ENCODE measurements at places on chromosomes 4 and X.

DNA sequence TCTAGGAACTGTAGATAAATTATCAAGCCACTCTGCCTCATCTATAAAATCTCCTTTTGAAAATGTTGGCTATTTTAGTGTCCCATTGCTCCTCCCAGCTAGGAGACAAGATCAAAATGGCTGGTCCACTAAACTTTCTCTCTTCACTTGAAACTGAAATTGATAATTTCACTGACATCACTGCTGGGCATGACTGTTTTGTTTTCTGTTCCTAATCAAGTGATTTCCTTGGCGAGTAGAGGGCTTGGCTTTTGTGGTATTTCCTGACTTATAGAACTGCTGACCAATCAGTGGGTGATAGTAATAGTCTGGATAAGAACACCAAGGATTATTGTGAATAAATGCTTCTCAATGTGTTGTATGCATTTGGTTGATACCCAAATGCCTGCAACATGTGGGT lies 2152.9 kb downstream of the ARAP2 start:
- no peak for DNase-seq

DNA sequence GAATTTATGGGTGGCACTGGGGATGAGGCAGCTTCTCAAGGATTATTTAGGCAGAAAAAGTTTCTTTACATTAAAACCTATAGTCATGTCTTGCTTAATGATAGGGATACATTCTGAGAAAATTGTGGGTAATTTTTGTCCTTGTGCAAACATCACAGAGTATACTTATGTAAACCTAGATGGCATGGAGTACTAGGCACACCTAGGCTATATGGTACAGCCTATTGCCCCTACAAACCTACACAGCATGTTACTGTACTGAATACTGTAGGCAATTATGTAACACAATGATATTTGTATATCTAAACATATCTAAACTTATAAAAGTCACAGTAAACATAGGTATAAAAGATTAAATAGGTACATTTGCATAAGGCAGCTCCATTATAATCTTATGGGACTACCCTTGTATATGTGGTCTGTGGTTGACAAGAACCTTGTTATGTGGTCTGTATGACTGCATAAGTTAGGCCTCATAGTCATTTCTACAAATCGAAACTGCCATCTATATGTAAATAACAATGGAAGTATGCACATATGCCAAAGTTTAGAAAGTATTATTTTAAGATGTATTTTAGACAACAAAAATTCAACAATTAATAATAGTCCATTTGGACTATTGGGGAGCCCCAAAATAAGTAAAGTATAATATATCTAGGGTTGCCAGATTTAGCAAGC lies 87.3 kb downstream of the CFAP299 start:
- no peak for DNase-seq

GRCh38 chr4:121788896-121789295 lies 12.2 kb upstream of the EXOSC9 start:
- DNase-seq, result no peak

DNA sequence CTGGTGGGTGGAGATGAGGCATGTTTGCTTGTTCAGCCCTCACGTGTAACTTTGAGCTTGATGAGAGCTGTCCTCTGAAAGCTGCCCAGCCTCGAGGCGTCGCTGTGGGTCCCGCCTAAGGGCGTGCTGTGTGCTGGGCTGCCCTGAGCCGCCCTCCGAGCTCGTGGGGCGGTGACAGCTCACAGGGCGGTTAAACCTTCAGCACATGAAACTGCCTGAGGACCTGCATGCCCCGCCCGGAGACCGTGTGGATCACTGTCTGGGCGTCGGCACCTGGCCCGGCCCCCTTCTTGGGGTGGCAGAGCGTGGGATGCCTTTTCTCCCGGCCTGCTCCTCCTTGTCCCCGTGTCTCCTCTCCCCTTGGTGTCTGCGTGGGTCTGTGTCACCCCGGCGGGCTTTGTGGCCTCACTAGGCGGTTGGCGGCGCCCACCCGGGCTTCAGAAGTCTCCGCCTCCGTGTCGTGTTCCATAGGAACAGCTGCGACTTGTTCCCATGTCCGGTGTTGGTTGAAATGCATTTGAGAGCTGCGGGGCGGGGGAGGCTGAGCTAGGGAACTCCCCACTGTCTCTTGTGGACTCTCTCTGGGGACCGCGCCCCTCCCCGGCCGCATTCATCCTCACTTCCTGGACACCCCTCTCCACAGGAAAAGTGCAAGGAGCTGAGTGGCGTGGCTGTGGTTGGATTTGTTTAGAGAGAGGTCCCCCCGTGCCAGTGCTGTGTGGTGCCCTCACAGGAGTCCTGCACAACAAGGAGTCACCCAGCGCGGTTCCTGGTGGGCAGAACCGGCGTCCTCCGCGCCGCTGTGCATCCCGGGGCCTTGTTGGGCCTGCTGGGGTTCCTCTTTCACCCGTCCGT lies 6.8 kb downstream of the AKAP17A start:
- no peak for DNase-seq

- no peak for DNase-seq
Measured at GRCh38 chr4:75908555-75908954, 6.3 kb upstream of the PPEF2 start.

DNA sequence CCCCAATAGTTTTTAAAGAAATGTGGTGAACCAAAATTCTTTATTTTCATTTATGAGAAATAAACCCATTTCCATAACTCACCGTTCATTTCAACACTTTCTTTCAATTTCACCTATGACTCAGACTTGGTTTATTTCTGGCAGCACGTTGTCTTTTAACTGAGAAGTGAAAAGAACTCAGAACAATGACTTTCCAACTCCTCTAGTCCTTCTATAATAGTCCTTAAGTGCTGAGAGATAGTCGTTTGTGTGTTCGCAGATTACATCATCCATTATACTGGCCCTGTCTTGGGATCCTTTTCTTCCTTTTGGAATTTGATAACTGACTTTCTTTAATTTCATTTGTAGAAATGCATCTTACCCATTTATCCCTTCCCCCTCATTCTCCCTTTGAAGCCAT lies 113.6 kb downstream of the GLUD2 start:
- DNase-seq, result no peak

- no peak for DNase-seq
Measured at GRCh38 chr4:128768373-128768996, 41.0 kb upstream of the JADE1 start.

GRCh38 chr4:10491401-10491800 lies 34.2 kb upstream of the ZNF518B start:
- no peak for DNase-seq

Data from cerebellar nuclear complex (tissue), 1 donor.